ENCODE measurements at places on chromosomes 12 and 14. TPM values are rescaled to one million over a fixed set of nuclear protein-coding genes. Genes with fewer than 3 reads are reported as not detected.

DNA sequence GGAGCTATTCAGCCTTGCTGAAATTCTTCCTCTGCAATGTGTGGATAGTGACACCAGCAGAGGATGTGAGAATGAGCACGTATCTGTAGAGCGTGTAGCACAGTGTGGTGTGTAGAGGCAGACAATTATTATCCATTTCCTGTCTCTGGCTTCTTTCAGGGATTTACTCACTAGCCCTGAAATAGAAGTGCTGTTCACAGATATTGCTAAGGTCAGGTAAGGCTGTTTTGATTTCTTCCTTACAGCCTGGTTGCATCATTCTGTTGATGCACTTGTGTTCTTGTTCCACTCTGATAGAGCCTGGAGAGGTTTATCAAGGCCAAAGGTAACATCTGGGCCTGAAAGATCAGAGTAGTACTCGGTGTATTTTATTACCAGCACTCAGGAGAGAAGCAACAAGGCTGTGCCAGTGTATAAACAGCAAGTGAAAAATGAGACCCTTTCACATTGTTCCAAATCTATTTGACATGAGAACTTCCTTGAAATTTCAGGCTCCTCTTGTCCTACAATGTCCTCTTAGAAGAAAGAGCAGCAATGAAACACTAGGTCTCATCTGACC is 16.7 kb downstream of the ARG2 start:
- DNase-seq, result no peak

- no peak for DNase-seq
Measured at GRCh38 chr12:40635141-40635731, 57.0 kb upstream of the CNTN1 start.

GRCh38 chr12:31406345-31406744 is 80.4 kb upstream of the SINHCAF start:
- DNase-seq, result no peak

GRCh38 chr12:8676651-8677050 is 14.0 kb upstream of the MFAP5 start:
- DNase-seq, result no peak

GRCh38 chr14:47833011-47833410 is 157.6 kb upstream of the MDGA2 start:
- no peak for DNase-seq

GRCh38 chr14:76768671-76769500 is 7.6 kb downstream of the VASH1 start:
- DNase-seq, result no peak

CTSG gene
- polyA plus RNA-seq, result not detected

GPR137C gene
- not detected for polyA plus RNA-seq

Data from CD4-positive, alpha-beta memory T cell (primary cell).